ENCODE measurements at places on chromosomes 6 and 20.

GRCh38 chr6:14860774-14861173 lies 385.1 kb upstream of the JARID2 start:
- no peak for DNase-seq

GRCh38 chr20:1702328-1702727 lies 44.7 kb upstream of the SIRPG start:
- DNase-seq, result no peak

- DNase-seq, result no peak
These were observed 13.1 kb downstream of the TFAP2A start for GRCh38 chr6:10401632-10402223.

GRCh38 chr6:132715881-132716637 lies 2.2 kb upstream of the VNN1 start:
- no peak for DNase-seq

GRCh38 chr6:167300902-167301777 lies 10.0 kb downstream of the UNC93A start:
- DNase-seq, result no peak

DNA sequence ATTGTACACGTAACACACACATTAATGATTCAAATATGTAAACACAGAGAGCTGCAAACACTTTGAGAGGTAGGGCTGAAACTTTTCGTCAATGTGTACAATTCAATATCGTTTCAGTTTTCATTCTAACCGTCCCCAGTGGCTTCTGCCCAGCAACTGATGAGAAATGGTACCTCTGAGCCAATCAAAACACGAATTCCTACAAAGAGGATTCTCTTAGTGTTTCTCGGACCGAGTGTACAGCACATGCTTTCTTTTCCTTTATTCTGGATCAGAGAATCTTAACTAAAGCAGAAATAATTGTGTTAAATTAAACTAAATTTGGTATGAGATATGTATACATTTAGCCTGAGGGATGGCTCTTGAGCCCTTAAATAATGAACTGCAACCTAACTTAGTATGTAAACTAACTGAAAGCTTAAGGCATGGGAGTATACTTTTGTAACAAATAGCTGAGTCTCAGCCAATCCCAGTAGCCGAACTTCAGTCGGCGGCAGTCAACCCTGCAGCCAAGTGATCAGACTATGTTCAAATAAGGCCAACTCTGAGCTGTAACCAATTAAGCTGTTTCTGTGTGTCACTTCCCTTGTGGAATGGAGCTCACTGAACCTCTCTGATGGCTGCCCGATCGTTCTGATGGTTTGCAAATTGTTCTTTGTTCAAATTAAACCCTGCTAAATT lies 16.1 kb downstream of the BTN2A1 start:
- DNase-seq, result peak; percentile 65

DNA sequence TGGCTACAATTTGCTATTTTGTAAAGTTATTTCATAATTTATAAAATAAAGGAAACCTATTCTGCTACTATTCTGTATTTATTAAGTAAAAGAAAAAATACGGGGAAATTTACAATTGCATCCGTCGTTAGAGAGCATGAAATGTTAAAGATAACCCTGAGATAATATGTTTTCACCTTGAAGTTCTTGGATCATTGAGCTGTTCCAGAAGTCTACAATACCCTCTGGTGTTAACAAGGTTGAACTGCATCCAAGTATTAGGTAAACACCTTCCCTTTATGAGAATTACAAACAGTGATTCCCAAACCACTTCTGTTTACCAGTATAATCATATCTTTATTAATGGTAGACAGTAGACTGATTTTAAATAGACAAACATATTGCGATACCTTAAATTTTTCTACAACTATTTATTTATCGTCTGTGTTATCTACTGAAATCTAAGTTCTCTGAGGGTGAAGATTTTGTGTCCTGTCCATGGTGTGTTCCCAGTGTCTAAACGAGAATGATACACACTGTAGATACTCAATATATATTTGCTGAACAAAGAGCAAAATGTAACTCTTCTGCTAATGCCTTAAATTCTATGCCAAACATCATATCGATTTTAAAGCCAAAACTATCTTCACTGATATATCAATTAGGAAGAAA lies 28.2 kb downstream of the TBC1D32 start:
- DNase-seq, result peak; percentile 46

- DNase-seq, result no peak
These were observed 21.0 kb downstream of the PPARD start for GRCh38 chr6:35363293-35363750.

- DNase-seq, result peak; percentile 41
These were observed 53.9 kb downstream of the OTOR start for GRCh38 chr20:16801919-16802651.

DNA sequence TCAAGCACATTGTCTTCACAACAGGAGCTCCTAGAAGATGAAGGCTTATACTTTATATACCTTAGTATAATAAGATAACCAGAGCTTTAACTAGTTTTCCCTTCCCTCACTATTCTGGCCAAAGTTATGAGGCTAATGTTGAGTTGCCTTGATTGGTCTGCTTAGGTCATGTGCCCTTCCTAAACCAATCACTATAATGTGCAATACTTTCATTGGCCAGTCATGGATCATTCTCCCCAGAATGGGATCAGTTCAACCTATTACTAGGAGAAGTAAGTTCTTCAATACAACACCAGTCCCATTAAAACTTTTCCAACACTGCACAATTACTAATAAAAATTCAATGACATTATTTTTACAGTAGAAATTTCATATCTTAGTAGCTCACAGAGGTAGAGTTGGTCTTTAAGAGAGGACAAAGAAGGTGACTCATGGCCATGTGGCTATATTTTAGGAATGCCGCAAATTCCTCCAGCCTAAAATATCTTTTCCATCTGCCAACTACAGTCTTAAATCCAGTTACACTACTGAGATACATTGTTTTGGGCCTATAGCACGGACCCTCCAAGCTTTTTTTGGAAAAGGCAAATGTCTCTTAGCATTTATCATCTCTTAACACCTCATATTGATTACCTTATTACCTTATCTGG lies 12.5 kb upstream of the POU3F2 start:
- DNase-seq, result no peak

DNA sequence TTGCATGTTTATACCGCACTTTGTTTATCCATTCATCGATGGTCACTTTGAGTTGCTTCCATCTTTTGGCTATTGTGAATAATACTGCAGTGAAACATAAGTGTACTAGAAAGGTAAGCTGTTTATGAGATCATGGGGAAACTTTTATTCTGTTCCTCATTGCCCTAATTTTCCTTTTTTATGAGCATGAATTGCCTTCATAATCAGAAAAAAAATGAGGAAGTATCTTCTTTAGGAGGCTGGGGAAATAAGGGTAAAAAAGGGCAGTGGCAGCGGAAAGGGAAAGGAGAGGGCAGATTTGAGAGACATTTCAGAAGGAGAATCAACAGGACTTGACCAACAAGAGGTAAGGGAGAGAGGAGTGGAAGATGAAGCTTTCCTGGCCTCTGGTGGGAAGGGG lies 14.3 kb upstream of the SERINC3 start:
- no peak for DNase-seq

DNA sequence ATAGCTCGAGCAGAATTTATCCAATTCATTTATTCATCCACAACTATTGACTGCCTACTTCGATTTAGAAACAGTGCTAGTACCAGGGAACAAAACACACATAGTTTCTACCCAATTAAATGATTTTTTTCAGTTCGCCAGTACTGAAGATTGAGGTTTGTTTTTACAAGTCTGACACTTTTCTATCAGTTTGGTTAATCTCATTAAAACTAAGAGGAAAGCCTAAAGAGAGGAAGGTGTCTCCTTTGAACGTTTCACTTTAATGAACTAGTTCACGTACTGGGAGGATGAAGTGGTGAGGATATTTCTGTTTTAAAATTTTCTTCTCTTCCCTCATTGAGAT lies 570 bp upstream of the ANKS1A start:
- DNase-seq, result no peak

- DNase-seq, result no peak
These were observed 166.4 kb downstream of the ATXN1 start for GRCh38 chr6:16594849-16595248.

DNA sequence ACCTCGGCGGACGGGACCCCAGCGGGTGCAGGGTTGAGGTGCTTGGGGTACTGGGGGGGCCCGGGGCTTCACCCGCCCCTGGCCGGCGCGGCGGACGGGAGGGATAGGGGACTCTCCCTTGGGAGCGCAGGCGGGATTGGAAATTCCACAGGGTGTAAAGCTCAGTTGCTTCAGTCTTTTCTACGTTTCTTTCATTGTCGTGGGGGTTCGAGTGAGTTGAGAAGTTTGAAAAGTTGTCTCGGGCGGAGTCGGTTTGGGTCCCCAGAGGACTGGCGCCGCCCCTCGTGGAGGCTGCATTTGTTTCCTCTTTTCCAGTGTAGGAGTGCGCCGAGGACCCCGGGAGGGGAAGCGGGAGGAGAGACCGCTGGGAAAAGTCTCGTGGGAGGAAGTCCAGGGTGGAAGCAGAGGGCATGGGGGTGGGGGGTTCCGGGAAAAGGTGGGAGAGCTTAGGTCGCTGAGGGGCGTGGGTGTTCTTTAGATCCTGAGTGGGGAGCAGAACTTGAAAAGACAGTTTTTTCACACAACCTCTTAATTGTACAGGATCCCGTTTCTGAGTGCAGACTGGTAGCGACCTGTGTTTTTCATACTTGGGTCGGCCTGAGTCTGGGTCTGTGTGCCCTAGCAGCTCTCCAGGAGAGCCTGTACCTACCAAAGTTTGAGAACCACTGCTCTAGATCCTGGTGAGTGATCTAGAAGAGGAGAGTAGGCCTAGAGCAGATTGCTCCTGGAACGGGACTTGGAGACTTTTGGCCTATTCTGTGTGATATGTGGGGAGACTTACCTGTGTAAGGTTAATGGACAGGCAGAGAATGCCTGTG lies 495 bp downstream of the FAM83B start:
- no peak for DNase-seq

DNA sequence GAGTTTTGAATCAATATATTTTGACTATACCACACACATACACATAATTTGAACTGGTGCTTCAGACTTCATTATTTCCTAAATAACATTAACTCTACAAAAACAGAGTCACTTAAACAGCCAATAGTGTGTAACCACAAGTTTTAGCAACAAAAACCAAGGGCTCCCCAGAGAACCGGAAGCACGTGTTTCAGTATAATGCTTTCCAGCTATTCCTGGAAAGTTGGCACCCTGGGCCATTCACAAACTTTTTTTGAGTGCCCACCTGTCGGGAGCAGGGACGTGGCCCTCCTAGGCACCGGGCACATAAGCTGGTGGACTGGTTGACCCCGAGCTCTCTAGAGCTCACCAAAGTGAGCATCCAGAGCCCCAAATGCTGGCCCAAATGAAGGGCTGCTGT lies 1.9 kb upstream of the SLC35D3 start:
- DNase-seq, result no peak

- DNase-seq, result no peak
These were observed 35.4 kb upstream of the FOXA2 start for GRCh38 chr20:22619806-22620205.

- no peak for DNase-seq
These were observed 882.0 kb downstream of the TFAP2A start for GRCh38 chr6:9532621-9533557.

GRCh38 chr6:117266257-117267053 lies 1.1 kb downstream of the VGLL2 start:
- no peak for DNase-seq

- no peak for DNase-seq
These were observed 233.6 kb downstream of the TPBG start for GRCh38 chr6:82597201-82597600.

- DNase-seq, result no peak
These were observed 626.6 kb upstream of the CITED2 start for GRCh38 chr6:140001005-140001404.

GRCh38 chr6:54578261-54578660 lies 268.3 kb upstream of the FAM83B start:
- no peak for DNase-seq

DNA sequence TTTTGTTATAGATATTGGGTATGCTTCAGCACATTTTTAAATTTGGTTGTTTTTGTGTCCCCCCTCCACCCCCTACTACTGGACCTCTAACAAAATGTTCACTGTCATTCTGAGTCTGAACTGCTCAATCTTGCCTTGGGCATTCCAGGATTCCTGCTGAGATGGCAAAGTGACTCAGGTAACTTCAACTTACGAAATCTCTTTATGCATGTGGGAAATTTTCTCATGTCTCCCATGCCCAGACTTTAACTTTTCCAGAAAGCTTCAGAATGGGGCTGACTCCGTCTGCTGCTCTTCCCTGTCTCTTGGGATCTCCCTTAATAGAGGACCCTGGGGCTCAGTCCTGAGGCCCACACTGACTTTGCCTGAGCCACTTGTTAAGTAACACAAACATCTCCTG lies 14.0 kb downstream of the CYP39A1 start:
- peak; percentile 18 for DNase-seq

DNA sequence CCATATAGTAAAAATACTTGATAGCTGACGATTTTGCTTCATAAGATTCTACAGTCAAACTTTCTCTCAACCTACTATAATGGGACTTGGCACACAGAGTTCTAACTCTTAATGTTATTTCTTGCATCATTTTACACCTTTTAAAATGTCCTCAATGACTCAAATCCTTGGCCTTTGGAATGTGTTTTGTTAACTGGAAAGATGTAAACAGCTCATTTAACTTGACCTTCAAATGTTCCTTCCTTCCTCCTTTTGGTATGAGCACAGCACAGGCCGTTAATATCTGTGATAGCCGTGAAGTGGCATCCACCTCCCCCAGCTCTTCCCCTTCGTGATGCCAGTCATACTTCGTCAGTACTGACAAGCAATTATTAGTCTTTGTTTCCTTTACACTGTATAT lies 972.0 kb upstream of the CITED2 start:
- DNase-seq, result no peak

DNA sequence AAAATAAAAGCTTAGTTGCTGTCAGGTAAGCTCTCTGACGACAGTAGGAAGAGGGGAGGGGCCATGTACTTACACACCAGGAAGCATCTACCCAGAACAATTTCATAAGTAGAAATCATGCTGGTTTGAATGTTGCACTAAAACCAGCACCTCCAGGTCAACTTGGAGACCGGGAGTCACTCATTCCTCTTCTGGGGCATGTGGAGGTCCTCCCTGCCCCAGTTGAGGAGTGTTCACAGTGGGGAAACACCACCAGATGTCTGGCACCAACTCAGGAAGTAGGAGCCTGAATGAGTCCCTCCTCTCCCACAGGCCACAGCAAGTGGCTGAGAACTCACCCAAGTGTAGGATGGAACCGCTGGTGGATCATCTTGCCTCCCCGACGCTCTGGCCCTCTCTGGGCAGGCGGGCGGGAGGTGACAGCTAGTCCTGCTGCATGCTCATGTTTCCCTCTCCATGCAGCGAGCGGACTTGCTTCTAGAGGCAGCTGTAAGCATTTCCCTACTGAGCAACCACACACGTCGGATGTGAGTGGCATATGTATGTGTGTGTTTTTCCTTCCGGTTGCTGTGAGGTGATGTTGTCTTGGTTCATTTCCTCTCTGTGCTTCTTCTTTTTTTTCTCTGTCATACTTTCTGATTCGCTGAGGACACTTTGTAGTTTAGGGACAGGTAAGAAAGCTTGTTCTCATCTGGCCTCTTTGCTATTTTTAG lies 149.5 kb upstream of the NEDD9 start:
- DNase-seq, result no peak

DNA sequence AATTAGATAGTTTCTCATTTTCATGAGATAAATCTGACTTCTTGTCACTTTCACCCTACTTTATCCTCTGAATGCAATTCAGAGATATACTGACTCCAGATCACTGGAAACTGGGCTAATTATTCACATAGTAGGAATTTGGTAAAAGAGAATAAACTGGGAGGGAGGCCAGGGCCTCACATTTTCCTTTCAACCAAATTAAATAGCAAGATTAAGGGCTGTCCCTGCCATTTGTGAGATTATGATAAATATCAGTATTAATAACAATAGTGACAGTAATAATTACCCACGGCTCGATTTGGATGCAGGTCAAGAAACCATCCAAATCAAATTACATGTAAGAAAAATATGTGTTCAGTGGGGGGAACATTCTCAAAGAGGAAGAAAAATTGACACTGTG lies 140.5 kb downstream of the CD83 start:
- DNase-seq, result no peak
